OCI-M1 (cell line): ENCODE measurements at places on chromosomes 2 and 18.

- DNase-seq = no peak
Measured at GRCh38 chr18:38648179-38648578, 1082.6 kb upstream of the CELF4 start.

GRCh38 chr2:52862801-52863200, 904.8 kb upstream of the CHAC2 start:
- DNase-seq = no peak

GRCh38 chr2:45435316-45435715, 175.8 kb downstream of the SRBD1 start:
- DNase-seq = no peak

- DNase-seq = no peak
Measured at GRCh38 chr2:17422061-17422460, 96.2 kb downstream of the RAD51AP2 start.

DNA sequence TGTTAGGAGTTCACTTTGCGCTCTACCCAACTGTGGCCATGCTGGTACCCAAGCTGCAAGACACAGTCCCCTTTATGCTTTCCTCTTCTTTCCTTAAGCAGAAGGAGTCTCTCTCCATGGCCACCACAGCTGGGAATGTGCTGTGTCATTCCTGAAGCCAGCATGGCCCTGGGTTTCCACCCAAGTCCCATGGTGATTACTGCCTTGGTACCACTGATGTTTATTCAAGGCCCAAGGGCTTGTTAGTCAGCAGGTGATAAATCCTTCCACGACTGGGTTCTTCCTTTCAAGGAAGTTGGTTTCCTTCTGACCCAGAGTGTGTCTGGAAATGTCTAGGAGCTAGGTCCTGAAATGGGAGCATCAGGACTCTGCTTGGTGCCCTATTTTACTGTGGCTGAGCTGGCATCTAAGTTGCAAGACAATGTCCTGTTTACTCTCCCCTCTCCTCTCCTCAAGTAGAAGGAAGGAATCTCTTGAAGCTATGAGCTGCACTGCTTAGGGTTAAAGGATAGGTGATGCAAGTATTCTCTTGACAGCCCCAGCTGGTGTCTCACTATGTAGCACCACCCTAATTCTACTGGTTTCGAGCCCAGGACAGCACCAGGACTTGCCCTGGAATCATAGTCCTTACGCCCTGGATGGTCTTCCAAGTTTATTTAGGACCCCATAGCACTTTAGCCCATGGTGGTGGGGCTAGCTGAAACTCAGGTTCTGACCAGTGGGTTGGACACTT, 18.7 kb upstream of the NUP35 start:
- DNase-seq = no peak

- DNase-seq = no peak
Measured at GRCh38 chr18:10274301-10274700, 180.1 kb upstream of the APCDD1 start.

DNA sequence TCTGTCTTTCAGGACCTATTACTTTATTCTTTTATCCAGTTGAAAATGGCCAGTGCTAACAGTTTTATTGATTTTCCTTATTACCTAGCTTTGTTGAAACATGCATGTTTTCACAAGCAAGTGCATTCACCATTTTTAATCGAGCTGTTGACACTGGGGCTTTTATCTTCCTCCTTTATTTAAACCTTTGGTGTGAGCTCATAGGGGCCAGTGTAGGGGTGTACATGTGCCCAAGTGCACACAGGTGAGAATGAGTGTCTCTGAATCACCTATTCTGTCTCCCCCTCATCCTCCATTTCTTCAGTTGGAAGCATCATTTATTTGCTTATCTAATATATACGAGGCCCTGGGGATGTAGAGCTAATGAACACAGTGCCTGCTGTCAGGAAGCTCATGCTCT, 199.1 kb downstream of the PRKCE start:
- no peak for DNase-seq

DNA sequence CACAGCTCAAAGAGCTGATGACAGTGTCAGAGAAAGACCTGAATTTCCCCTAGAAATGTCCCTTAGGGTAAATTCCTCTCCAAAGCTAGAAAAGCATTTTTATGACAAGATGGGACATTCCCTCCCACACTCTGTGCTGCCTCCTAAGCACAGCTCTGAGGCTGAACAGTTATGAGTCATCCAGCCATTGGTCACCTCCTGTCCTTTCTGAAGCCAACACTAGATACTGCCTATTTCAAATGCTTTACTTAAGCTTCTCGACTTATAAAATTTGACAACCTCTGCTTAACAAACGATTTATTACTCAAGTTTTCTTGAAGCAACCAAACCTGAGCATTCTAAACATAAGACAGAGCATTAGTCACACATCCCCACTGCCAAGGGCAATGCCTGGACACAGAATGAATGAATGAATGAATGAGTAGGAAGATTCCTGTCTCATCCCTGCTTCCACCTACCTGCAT, 35.4 kb downstream of the B4GALT6 start:
- DNase-seq = peak; percentile 71

DNA sequence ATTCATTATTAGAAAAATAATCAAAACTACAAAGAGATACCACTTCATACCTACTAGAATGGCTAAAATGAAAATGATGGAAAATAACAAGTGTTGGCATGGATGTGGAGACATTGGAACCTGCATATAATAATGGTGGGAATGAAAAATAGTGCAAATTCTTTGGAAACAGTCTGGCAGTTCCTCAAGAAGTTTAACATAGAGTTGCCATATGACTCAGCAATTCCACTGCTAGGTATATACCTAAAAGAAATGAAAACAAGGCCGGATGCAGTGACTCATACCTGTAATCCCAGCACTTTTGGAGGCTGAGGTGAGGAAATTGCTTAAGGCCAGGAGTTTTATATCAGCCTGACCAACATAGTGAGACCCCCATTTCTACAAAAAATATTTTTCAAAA, 41.6 kb upstream of the ACYP2 start:
- DNase-seq = no peak

DNA sequence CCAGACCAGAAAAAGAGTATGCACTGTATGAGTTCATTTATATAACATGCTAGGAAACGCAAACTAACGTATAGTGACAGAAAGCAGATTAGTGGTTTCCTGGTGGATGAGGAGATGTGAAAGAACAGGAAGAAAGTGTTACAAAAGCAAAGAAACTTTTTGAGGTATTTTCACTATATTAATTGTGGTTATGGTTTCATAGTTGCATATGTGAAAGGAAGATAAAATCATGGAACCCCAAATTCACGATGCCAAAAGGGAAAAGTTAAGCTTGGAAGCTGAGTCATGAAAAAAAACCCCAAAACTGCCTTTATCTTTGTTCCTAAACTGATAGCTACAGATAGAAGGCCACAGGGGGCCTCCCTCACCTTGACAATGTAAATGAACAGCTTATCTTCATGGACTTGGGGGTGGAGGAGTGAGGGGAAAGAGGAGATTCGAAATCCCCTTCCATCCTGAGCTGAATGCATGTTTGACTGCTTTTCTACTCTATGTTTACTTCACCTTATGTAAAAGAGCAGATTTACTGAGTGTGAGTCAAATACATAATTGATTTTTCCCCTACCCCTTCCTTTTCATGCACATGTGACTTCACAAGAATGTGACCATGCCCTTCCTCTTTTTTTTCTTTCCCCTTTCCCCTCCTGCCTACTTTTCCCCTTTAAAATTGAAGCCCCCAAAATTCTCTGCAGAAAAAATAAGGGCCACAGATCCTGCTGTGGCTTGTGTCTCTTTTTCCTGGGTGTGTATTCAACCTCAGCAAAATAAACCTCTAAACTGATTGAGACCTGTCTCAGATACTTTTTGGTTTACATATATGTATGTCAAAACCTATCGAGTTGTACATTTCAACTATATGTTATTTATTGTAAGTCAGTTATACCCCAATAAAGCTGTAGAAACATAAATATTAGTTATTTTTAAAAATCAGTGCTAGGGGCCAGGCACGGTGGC, 100.1 kb upstream of the TLK1 start:
- DNase-seq = peak; percentile 45

DNA sequence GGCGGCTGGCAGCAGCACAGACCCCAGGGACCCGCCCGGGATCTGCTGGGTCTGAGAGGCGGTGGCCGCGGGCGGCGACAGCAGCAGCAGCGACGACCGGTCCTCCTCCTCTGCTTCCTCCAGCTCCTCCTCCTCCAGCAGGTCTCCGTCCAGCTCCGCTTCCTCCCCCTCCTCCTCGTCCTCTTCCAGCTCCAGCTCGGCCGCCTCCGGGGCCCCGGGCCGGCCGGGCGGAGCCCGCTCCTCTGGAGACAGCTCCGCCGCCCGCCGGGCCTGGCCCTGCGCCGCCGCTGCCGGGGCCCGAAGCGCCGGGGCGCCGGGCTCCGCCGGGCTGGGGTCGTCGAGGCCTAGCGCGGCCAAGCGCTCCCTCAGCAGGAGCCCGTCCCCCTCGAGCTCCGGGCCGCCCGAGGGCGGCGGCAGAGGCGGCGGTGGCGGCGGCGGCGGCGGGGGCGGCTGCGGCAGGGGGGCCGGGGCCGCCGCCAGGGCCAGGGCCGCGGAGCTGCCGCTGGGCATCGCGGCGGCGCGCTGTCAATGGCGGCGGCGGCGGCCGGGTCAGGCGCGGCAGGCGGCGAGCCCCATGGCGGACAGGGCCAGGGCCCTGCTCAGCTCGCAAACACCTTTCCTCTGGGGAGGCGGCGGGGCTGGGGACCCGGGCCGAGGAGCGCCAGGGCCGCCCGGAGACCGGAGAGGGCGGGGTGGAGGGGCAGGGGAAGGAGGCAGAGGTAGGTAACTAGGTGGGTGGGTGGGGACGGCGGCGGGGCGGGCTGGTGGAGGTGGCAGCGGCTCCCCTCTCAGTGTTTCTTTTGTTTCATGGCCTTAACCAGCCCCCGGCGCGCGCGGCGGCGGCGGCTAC, 445 bp downstream of the MEX3C start:
- peak; percentile 47 for DNase-seq

- no peak for DNase-seq
Measured at GRCh38 chr18:48404716-48405507, 4.3 kb downstream of the ZBTB7C start.

- DNase-seq = no peak
Measured at GRCh38 chr18:36415625-36416024, 118.1 kb downstream of the FHOD3 start.

- peak; percentile 40 for DNase-seq
Measured at GRCh38 chr18:22102953-22103646, 66.3 kb upstream of the GATA6 start.

- no peak for DNase-seq
Measured at GRCh38 chr2:393711-394696, 106.1 kb upstream of the ALKAL2 start.

GRCh38 chr2:222445227-222445626, 20.9 kb downstream of the SGPP2 start:
- no peak for DNase-seq

DNA sequence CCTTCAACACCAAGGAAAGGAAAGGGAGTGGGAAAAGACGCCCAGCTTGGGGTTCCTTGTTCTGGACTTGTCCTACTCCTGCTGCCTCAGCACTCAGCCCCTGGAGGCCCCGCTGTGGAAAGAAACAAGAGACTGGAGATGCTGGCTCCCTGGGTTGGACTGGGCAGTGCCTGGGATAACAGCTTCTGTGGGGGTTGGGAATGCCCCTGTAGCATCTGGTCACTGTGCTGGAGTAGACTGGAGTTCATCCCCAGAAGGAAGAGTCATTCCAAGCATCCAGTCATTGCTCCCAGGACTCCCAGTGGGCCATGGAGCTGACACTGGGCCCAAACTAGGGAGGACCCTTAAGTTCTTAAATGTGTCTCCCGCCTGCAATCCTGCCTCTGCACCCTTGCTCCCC, 129.3 kb upstream of the HAAO start:
- DNase-seq = no peak

GRCh38 chr2:74708296-74708695, 54.2 kb downstream of the SEMA4F start:
- DNase-seq = no peak

DNA sequence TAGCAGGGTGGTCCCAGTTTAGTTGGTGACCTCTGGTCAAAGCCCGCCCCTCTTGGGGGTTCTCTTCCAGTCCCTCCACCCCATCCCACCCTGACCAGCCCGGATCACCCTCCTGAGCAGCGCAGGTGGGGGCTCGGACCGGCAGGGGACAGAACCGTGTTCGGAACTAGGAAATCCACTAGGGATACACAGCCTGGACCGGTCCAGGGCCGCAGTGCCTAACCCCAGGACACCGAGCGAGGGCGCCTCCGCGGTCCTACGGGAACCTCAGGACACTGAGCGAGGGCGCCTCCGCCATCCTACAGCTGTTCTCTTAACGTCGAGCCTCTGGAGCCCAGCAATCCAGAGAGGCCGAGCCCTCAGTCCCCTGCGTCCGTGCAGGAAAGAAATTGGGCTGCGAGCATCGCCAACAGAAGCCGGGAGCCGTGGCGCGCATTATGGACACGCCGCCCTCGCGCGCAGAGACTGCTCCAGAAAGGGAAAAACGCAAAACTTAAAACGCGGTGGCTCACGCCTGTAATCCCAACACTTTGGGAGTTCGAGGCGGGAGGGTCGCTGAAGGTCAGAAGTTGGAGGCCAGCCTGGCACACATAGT, 8.5 kb downstream of the RAX start:
- DNase-seq = no peak

GRCh38 chr2:174395969-174396630, 570 bp downstream of the SCRN3 start:
- DNase-seq = no peak

DNA sequence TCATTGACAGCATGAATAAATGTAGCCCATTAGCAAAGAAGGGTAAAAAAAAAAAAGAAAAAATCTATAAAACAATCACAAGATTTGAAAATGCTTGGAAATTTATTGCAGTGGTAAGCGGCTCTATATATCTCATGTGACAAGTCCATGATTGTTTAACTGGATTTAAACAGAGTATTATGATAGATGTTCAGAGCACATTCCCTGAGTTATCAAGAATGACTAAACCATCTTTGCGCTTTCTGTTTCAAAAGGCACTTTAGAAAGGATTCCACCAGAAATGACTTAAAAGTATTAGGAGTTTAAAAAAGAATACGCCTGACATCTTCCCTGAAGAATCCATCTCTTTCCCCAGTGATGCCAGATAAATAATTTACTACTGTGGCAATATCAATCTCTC, 409.5 kb upstream of the UBE2E3 start:
- no peak for DNase-seq

- DNase-seq = no peak
Measured at GRCh38 chr2:150088538-150088937, 398.9 kb downstream of the RND3 start.
